ENCODE measurements at places on chromosomes 4 and X.
A peak's percentile ranks its signal among the peaks of the same experiment; 100 is the strongest.

DNA sequence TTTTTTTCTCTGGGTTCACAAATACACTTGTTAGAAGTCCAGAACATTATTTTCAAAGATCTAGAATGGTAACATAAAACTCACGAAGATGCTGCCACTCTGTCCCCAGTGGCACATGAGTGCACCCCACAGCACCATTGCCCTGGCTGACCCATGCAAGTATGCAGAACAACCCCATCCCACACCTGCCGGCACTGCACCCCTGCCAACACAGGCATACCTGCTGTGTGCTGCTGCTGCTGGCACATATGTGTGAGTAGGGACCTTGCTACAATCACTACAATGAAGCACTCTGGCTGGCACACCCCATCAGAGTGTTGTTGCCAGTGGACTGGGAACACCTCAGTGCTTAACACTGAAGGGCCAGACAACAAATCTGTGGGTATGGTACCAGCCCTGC, 66.9 kb downstream of the CISD2 start:
- DNase-seq, result no peak

- no peak for DNase-seq
Measured at GRCh38 chr4:136219592-136220125, 1312.6 kb downstream of the PCDH18 start.

- DNase-seq, result peak; percentile 62
Measured at GRCh38 chr4:36414248-36414647, 132.8 kb downstream of the DTHD1 start.

DNA sequence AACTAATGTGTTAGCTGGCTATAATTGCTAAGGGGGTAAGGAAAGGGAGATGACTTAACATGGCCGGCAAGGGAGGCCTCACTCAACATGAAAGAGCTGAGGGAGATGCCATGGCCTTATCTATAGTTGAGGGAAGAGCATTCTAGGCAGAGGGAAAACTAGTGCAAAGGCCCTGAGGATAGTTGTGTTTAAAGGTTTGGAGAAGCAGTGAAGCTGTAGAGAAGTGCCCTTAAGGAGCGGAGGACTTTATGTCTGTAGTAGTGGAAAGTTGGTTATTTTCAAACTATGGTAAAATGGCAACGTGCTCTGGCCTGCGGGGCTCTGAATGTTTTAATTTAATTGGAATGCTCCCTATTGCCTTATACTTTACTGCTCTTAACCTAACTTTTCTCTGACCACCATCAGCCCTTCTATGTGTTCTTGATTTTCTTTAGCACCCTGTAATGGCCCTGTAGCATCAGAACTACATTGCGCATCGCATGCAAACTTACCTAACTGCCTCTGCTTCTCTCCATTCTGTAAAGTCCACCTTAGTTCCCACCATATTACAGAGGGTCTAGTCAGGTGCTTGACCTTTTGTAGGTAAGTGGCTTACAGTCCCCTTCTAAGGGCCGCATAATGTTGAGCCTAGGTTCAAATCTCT, 35.8 kb downstream of the ERVMER34-1 start:
- no peak for DNase-seq

DNA sequence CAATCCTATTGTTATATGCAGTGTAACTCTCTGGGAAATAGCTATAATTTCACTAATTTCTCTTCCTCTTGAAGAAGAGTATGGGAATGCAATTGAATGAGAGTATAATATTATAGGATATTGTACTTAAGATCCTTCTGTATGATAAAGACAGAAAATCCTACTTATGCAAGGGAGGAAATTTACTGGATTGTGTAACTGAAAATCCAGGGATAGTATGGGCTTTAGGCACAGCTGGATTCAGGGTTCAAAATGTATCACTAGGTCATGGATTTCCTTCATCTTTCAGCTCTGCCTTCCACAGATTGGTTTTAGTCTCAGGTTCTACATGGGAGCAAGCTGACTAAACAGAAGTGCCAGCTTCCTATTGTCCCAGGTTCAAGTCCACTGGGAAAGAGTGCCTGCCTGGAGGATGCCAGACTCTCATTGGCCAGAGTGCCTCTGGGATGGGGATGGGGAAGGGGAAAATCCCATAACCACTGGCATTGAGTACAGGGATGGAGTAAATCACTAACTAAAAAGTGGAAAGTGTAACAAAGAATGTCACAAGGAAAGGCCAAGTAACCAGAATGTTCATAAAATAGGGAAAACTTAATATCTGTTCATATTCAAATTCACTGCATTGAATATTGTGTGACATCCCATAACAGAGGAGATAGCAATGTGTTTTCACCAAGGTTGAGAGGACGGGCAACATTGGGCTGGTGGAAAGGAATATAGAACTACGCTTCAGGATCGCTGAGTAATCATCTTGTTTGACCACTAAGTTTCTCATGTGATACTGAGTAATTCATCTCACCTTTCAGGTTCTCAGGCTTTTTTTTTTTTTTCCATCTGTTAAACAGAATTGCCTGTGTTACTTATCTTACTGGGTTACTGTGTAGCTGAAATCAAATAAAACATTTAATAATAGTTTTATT, 75.7 kb downstream of the ANXA3 start:
- DNase-seq, result no peak

DNA sequence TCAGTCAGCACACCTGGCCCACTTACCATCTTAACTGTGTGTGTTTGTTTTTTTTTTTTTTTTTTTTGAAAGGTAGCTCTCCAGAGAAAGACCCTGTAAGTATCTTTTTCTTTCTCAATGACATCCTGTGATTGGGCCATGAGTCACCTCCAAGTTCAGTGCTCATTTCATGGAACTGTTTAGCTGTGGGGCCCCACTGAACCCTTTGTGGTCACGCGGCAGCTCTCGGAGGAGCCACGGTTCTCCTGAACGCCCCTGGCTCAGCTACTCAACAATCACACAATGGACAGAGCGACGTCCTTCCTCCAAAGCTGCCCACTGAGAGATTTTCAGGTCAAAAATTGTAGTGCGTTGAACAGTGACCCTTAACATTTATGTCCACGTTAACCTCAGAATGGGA, 14.2 kb upstream of the IL3RA start:
- no peak for DNase-seq

GRCh38 chrX:7586126-7586525, 256.8 kb upstream of the VCX start:
- DNase-seq, result peak; percentile 46

DNA sequence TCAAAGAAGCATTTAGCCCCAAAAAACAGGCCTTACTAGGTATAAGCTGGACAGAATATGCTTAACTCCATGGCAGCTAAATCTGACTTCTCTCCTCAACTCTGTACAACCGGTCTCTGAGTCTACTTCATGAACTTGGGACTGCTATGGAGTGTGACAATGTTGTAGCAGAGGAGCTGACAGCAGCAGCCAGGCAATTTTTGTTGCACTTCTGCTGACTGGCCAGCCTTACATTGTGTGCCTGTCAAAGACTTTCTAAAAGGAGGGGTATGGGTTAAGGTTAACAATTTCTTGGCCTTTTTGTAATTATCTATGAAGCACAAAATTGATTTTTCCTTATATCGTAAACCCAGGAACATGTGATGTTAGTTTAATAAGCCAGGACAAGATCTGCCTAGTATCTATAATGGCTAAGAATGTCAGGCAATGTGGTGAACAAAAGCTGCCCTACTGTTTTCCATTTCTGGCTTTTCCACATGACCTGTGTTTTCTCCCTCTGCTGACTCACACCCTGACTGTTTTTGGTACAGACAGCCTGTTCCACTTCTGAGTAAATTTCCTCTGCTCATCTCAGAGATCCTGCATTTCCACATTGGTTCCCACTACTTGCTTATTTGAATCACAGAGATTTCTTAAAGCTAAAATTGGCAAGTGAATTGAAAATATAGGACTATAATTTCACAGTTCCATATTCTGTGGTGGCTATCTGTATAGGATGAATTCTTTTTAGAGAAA, 9.3 kb downstream of the NOX1 start:
- peak; percentile 84 for DNase-seq

DNA sequence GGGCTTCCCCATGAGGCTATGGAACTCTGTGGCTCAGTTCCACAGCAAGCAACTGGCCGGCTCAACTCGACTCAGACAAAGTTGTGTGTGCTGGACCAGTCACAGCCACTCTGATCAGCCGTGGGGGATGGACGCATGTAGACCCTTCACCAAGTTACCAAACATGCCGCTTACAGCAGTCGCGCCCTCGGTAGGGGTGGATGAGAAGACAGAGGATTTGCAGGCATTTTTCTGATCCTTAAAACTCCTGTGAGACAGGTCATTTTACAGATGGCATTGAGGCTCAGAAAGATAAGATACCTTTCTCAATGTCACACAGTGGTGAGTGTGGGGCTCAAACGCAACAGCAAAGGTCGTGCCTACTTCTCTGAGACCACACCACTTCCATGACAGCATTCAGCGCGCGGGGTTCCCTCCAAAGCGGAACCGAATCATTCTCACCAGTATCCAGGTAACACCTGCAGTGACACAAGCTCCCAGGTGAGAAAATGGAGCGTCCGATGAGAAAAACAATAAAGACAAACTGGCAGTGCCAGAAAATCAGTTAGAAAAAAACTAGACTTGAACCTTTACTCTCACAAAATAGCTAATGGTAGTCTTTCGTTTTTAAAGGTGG, 83.6 kb downstream of the RELL1 start:
- no peak for DNase-seq

DNA sequence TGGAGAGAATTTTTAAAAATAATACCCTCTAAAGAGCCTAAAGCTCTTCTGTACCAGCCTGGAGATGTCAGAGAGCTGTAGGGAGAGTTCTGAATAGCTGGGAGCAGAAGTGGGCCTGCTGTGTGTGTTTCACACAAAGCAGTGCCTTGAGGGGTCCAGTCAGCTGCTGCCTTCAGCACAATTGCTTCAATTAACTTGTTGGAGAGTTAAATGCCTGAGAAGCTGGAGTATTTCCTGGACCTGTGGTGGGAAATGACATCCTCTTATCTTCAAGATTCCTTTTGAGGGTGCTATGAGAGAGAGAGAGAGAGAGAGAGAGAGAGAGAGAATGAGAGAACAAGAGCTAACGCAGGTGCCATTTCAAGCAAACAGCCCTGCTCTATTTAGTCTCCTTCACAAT, 96.2 kb upstream of the IL1RAPL2 start:
- DNase-seq, result no peak

DNA sequence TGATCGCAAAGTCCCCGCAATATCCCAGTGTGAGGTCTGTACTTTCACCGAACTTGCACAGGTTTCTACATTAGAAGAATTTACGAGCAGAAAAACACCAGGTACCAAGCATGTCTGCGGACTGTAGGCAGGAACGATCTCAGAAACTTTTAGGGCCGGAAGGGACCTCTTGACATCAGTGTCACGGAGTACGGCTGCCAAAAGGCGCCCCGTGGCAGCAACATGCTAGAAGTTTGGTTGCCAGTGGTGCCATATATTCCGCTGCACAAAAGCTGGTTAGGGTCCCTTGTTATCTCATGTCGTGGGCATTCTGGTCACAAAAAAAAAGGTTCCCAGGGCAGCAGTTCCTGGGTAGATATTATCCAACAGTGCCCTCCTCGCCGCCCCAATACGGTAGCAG, 61.0 kb upstream of the DCAF8L1 start:
- no peak for DNase-seq

DNA sequence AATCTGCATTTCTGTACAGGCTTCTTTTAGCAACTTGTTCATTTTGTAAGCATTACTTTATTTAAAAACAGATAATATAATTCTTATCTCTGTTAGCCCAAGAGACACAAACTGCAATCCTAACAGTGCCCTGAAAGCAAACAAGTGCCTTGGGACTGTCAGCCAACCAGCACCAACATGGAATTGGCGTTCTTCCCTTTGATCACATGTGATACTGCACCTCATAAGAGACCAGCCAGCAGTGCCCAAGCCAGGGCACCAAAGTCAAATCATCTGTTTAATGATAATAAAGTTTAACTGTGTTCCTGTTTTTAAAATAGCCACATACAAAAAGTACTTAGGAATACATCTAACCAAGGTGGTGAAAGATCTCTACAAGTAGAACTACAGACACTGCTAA, 223.2 kb downstream of the PRDM5 start:
- no peak for DNase-seq

DNA sequence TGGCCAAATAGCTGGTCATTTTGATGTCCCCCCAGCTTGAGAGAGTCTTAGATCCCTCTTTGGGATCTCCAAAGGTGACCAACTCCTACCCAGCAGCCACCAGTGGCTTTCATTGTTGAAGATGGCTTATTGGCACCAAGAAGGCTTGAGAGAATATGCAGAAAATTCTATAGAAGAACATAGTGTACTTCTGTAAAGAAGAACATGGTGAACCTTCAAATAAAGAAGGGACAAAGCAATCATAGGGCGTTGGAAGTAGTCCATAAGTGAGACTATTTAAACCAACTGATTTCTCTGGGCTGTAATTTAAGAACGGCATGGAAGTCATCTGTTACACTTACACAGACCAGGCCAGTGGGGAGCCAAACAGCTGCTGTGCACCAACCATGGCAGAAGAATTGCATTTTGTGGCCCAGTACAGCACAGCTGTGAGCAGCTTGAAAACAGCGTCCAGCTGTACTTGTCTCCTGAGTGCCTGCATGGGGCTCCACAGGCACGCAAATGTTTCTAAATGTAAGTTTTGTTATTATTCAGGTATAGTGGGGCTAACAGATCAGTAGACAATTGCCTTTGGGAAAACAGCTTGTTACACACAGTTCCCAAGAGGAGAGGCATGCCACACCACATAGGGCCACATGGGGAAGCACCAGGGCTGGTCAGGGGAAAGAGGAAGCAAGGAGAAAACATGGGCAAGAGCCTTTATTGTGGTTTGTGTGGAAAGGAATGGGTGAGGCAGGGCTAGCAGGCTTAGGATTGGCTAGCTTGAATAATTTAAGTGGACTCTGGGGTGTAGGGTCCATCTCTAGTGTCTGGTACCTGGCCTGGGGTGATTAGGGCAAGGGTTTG, 125.0 kb downstream of the ARHGAP6 start:
- no peak for DNase-seq

GRCh38 chr4:177010418-177010817, 217.7 kb upstream of the VEGFC start:
- DNase-seq, result no peak

GRCh38 chrX:123476611-123477219, 256.1 kb downstream of the THOC2 start:
- DNase-seq, result no peak

DNA sequence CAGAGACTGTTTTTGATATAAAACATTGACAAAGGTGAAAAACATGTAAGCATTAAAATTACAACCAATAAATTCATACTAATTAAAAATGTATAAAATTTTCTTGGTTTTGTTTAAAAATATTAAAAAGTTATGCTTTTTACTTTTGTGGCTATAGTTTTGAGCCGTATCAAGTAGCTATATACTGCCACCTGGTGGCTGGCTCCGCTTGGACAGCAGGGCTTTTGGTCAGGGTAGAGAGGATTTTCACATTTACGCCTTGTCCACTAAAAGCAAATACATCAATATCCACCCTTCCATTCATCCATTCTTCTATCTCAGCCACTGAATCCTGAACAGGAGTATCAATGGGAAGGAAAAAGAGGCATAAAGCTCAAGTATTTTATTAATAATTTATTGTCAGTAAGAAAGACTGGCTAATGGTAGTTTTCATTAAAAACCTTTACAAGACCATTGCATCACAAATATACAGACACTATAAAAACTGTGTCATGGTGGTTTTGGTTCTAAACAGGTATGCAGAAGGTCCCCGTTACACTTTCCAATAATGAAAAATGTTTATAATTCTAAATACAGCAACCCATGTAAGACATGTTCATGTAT, 32.1 kb upstream of the MTNR1A start:
- DNase-seq, result peak; percentile 57

All from brain (organoid and tissue), 16 donors.